GM19239 (cell line): ENCODE measurements at places on chromosomes 13 and 19.
A peak's percentile ranks its signal among the peaks of the same experiment; 100 is the strongest.

GRCh38 chr13:27038323-27038722, 133.3 kb downstream of the USP12 start:
- DNase-seq = no peak

DNA sequence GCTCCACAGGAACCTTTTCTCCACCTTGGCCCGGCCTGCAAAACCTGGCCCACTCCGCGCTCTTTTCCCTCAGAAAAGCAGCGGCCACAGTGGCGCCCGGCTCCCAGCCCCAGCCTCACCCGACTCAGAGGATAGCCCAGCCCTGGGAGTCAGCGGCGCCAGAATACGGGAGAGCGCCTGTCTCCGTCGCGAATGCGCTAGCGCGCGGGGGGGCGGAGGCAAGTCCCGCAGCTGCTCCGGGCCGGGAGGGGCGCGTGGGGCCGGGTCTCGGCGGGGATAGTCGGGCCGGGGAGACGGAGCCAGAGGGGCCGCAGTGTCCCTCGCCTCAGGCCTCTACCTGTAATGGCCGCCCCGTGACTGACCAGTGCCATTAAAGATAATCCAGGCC, at the start of gene ZFP30:
Gene ZFP30 (minus strand): TSS at position 165 of the 388 bp plus-strand sequence. CDS start 7,643 bp downstream, outside the sequence.
- peak; percentile 44 for DNase-seq

GRCh38 chr13:53126841-53127245, 98.2 kb downstream of the OLFM4 start:
- no peak for DNase-seq

GRCh38 chr13:111123221-111123620, 8.1 kb downstream of the ARHGEF7 start:
- no peak for DNase-seq

DNA sequence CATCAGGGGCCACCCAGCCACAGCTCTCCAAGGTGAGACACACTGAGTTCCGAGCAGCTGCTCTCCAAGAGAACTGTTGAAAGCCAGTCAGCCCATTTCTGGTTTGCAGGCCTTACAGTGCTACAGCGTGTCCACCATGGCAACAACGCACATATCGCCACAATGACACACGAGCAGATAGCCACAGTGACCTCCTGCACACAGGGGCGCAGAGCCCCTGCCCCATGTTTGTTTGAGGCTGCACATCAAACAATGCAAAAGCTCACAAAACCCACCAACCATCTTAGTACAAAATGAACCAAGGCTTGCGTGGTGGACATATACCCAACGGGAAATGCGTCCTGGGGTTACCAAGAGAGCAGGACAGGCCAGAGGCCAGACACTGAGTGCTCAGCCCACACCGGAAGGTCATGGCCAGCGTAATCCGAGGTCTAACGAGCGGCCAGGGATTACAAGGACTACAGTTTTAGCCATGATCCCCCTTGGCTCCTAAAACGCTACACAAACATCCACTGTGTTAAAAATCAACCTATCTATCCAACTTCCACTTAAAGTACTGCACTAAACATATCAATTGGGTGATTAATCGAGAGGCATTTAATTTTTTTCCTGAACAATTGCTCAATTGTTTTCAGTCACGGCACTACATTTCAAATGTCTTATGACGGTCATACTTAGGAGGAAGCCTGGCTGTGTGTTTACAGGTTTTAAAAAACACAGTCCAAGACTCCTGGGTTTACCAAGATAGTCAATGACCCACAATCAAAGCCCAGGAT, 56.0 kb downstream of the STK24 start:
- no peak for DNase-seq

DNA sequence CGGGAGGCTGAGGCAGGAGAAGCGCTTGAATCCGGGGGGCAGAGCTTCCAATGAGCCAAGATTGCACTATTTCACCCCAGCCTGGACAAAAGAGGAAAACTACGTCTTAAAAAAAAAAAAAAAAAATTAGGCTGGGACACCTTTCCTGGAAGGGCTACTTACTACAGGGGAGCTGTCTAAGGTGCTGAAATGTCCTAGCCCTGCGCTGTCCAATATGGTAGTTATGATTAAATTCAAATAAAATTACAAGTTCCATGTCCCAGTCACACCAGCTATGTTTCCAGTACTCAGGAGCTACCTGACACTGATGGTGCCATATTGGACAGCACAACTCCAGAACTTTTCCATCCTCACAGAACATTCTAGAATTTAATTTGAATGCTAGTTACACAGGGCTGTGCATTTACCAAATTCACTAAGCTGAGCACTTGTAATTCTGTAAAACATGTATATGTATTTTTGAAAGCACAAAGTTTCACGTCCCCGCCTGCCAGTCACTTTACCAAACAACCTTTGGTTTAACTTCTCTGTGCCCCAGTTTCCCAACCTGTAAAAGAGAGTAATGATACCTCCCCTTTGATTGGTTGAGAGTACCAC, 9.2 kb upstream of the ZSCAN22 start:
- no peak for DNase-seq

DNA sequence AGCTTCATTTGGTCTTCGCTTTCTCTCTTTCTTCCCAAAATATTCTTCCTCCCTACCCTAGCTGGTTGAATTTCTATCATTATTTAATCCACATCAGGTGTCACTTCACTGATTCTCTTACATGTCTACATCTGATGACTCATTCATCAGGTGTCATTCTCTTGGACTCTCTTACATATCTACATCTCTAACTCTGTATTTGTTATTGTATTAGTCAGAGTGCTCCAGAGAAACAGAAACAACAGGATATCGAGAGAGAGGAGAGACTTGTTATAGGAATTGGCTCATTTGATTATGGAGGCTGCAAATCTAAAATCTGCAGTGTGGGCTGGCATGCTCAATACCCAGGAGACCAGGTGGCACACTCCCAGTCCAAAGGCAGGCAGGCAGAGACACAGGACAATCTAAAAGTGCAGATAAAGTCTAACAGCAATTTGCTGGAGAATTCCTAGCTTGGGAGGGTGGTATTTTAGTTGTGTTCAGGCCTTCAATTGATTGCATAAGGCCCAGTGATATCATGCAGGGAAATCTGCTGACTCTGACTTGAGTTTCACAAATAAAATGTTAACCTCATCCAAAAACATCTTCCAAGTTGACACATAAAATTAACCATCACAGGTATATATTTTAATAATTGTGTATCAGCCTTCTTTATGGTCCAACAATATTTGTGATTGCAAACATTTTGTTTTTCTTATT, 541.4 kb upstream of the SLITRK5 start:
- no peak for DNase-seq

DNA sequence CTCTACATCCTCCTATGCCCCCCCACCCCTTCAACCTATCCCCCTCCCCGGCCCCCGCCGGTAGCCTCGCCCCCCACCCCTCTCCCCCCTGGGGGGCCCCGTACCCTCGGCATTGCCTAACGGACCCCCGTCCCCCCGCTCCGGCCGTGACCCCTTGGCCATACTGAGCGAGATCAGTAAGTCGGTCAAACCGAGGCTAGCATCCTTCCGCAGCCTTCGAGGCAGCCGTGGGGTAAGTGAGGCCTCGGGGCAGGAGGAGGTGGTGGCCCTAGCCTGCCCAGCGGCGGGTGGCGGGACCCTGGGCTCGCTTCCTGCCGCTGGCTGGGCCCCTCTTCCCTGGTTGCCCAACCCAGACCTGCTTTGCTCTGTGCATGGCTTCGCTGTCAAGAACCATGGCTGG, 6.5 kb downstream of the TRIP10 start:
- no peak for DNase-seq

GRCh38 chr13:109517517-109517916, 268.9 kb downstream of the IRS2 start:
- DNase-seq = no peak

DNA sequence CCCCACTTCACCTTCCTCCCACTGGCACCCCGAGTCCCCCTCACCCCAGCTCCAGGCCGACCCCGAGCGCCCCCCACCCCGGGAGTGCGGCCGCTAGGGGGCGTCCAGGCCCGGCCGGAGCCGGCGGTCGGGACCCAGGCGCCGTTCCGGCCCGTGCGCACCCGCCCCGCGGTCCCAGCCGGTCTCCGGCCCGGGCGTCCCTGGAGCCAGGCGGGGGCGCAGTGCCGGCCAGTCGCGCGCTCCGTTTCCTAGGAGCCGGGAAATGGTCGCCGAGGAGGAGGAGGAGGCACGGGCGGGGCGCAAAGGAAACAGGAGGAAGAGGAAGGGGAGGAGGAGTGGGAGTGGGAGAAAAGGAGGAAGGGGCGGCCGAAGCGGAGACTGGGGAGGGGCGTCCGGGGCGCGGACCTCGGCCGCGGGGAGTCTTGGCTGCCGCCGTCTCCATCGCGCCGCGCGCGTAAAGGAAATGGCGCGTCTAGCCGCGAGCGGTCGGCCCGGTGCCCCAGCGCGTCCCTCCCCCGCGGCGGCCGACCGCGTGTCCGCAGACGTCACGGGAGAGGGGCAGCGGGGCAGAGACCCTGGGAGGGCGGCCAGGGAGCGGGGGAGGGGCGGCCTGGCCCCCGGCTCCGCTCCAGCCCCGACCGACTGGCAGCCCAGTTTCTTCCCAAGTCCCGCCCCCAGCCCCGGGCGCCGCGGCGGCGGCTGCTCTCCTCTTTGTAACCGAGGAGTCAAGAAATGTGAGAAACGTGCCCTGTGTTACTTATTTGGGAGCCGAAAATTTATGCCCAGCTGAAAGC, 1.1 kb upstream of the KCTD15 start:
- peak; percentile 66 for DNase-seq

- DNase-seq = no peak
These were observed 158.4 kb downstream of the MTUS2 start for GRCh38 chr13:28978574-28978973.

GRCh38 chr19:41427647-41428480, 690 bp upstream of the B3GNT8 start:
- no peak for DNase-seq

GRCh38 chr19:5586300-5587070, 18.7 kb upstream of the TINCR start:
- DNase-seq = no peak

DNA sequence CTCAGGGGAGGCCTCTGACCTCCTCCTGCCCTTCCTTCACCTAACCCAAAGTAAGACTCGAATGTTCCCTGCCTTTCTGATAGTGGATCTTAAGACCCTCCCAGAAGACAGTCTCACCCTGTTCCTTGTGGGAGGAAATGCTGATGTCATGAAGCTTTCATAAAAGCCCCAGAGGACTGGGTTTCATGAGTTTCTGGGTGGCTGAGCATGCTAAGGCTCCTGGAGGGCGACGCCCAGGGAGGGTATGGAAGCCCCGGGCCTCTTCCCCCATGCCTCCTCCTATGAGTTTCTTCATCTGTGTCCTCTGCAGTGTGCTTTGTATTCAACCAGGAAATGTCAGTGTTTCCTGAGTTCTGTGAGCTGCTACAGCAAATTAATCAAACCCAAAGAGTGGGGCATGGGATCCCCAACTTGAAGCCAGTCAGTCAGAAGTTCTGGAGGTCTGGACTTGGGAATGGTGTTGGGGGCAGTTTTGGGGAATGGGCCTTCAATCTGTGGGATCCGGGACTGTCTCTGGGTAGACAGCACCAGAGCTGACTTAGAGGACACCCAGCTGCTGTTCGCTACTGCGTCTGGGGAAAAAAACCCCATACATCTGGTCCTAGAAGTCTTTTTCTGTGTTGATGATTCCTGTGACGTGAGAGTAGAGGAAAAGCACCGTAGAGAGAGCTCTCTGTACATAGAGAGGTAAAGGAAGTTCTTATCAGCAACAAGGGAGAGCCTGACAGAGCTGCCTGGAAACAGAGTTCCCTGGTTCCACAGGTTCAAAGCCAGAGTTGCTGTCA, 2.0 kb upstream of the LILRB2 start:
- DNase-seq = no peak

DNA sequence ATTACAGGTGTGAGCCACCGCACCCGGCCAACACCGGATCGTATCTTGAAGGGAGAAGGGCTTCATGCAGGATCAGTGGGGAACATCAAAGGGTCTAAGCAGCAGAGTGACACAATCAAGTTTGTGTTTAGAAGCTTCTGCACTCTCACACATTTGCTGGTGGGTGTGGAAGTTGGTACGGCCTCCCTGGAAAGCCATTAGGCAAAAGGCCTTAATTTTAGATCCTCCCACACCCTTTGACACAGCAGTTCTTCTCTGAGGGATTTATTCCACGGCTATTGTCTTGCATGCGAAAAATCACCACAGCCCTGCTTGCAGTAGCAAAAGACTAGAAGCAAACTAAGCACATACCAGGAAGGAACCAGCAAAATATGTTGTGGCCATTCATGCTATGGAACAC, 18.3 kb upstream of the SLC1A5 start:
- DNase-seq = no peak

- DNase-seq = no peak
These were observed 6.8 kb downstream of the CDX2 start for GRCh38 chr13:27962128-27962841.

DNA sequence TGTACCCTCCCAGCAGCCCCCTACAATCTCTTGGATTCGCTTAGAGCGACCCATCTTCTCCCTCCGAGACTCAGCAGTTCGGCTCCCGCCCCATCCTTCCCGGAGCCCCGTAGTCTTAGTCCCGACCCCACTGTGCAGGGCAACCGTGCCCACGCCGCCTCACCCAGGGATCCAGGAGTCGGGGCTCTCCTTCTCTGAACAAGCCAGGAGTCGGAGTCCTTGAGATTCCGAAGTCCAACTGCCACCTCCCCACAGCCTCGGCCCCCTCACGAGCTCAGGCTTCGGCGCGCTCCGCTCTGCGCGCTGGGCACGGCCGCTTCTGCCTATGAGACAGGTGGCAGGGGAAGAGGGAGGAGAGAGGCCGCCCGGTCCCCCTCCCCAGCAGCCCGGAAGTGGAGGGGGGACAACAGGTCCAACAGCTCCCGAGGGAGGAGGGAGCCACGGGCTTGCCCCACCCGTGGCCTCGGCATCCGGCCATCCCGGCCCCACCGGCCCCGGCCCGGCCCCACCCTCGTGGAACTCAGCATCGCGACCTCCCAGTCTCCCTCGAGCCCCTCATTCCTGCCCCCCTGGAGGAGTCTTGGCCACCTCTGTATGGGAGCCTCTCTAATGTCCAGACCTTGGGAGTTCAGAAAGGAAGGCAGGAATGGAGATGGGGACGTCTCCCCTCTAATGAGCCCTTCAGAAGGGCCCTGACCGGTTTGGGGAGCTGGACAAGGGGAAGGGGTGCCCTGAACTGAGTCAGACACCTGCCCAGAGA, at the start of gene PHLDB3:
Gene PHLDB3 (minus strand): TSS at position 321 of the 760 bp plus-strand sequence. CDS start 628 bp downstream, outside the sequence.
- no peak for DNase-seq

DNA sequence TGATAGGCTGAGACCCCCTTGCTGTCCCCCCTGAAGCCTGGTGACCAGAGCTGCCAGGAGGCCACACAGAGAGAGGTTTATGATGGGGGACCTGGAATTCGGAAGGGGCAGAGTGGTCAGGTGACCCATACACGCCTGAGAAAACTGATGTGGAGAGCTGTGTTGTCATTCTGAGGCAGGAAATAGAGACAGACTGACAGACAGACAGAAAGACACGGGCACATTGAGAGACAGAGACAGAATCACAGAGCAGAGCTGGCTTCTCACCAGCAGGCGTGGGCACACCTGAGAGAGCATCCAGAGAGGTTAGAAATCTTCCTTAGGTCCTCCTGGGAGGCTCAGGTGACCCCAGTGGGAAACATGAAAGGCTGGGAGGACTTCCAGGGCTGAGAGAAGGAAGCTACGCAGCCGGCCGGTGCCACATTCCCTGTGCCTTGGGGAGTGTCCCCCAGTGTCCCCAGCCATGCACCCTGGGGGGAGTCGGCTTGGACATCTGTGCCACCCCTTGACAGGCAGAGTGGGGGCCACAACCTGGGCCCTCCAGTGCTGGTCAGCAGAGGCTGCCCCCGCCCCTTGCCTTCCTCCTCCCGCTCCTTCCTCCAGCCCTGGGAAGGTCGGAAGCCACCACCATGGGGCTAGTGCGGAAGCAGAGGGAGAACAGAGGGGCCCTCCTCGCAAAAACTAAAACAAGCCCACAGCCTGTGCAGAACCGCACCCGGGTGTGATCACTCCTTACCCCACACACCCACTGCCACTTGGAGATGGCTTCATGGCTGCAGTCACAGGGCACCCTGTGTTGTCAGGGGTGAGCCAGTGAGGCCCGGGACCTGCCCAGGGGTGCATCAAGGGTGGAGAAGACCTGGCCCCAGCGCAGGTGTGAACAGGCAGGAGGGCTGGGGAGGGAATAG, 2.2 kb downstream of the FFAR1 start:
- no peak for DNase-seq
